ENCODE measurements at places on chromosomes 4 and X. TPM values are rescaled to one million over a fixed set of nuclear protein-coding genes. Genes with fewer than 3 reads are reported as not detected.
A peak's percentile ranks its signal among the peaks of the same experiment; 100 is the strongest.

DNA sequence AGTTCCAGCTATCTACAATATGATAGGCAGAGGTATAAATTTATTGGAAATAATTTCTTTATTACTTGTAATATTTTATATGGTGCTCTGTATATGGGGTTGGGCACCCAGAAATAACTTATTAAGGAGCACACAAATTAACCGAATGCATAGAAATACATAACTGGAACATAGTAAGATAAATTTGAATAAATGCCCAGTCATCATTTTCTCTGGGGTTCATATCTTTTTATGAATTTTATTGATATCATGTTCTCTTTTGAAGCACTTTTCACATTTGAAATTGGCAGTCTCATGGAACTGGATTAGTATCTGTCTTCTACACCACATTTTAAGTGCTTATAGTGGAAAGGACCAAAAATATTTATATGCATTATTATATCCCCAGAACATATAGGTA lies 122.0 kb downstream of the PCDH7 start:
- H3K27ac ChIP-seq: no peak overlapping the region
- no peaks in the 10 kb centered on the region for H3K4me1 ChIP-seq
- no peak for DNase-seq
- no peaks in the 10 kb centered on the region for H3K27me3 ChIP-seq
- no peak overlapping the region for H3K4me3 ChIP-seq

DNA sequence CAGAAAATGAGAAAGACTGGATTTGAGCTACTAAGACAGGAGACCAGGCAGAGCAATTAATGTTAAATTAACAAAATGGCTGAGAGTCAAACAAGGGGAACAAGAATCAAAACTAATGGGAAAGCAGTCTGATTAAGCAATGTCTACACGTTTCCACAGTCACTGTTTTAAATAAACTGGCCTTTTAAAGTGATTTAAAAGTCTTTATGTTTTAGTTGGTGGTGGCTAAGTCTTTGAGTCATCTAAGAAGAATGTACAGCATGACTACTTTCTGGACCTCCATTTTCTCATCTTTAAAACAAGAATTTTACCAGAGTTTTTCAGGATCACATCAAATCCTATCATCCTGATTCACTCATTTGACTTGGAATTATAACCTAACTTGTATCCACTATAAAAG lies 233.8 kb downstream of the ENOX2 start:
- H3K36me3 ChIP-seq: no peaks in the 10 kb centered on the region
- H3K4me3 ChIP-seq: no peak overlapping the region
- peaks cover 8% of the 10 kb centered on the region for H3K4me1 ChIP-seq
- peak overlapping the region; percentile 61 for H3K27ac ChIP-seq

LRAT gene
- total RNA-seq: not detected

DGAT2L6 gene
- not detected for total RNA-seq

ADAM29 gene
- not detected for total RNA-seq

- no peak overlapping the region for H3K4me3 ChIP-seq
- no peaks in the 10 kb centered on the region for H3K4me1 ChIP-seq
- no peak for DNase-seq
- H3K36me3 ChIP-seq: no peaks in the 10 kb centered on the region
Observed at GRCh38 chr4:41619161-41619560, 81.2 kb downstream of the LIMCH1 start.

SHOX gene
- total RNA-seq: 13.4 TPM

- H3K27me3 ChIP-seq: peaks cover 3% of the 10 kb centered on the region
- no peaks in the 10 kb centered on the region for H3K36me3 ChIP-seq
- DNase-seq: no peak
- H3K4me3 ChIP-seq: no peak overlapping the region
- no peak overlapping the region for H3K27ac ChIP-seq
Observed at GRCh38 chr4:20684852-20685763, 15.2 kb upstream of the PACRGL start.

PAGE3 gene
- total RNA-seq: not detected

GRCh38 chr4:171484681-171485080 lies 328.5 kb upstream of the GALNTL6 start:
- no peaks in the 10 kb centered on the region for H3K36me3 ChIP-seq
- no peaks in the 10 kb centered on the region for H3K27me3 ChIP-seq
- H3K4me1 ChIP-seq: no peaks in the 10 kb centered on the region
- H3K4me3 ChIP-seq: no peak overlapping the region
- no peak for DNase-seq
- H3K27ac ChIP-seq: no peak overlapping the region

LDB2 gene
- 21.8 TPM for total RNA-seq

PHOX2B gene
- not detected for total RNA-seq

GRCh38 chrX:8841911-8842310 lies 40.7 kb upstream of the FAM9A start:
- H3K27ac ChIP-seq: no peak overlapping the region
- DNase-seq: no peak
- no peak overlapping the region for H3K4me3 ChIP-seq
- no peaks in the 10 kb centered on the region for H3K36me3 ChIP-seq
- no peaks in the 10 kb centered on the region for H3K4me1 ChIP-seq

- no peaks in the 10 kb centered on the region for H3K27me3 ChIP-seq
- H3K27ac ChIP-seq: no peak overlapping the region
- no peak for DNase-seq
- peaks cover 46% of the 10 kb centered on the region for H3K4me1 ChIP-seq
- H3K36me3 ChIP-seq: no peaks in the 10 kb centered on the region
Observed at GRCh38 chr4:88107406-88108107, 50.9 kb downstream of the ABCG2 start.

GRCh38 chr4:116099596-116099995 lies 985.8 kb downstream of the TRAM1L1 start:
- no peaks in the 10 kb centered on the region for H3K36me3 ChIP-seq
- H3K27ac ChIP-seq: no peak overlapping the region
- DNase-seq: no peak
- no peak overlapping the region for H3K4me3 ChIP-seq
- no peaks in the 10 kb centered on the region for H3K4me1 ChIP-seq

DSPP gene
- not detected for total RNA-seq

SFRP2 gene
- total RNA-seq: not detected

DNA sequence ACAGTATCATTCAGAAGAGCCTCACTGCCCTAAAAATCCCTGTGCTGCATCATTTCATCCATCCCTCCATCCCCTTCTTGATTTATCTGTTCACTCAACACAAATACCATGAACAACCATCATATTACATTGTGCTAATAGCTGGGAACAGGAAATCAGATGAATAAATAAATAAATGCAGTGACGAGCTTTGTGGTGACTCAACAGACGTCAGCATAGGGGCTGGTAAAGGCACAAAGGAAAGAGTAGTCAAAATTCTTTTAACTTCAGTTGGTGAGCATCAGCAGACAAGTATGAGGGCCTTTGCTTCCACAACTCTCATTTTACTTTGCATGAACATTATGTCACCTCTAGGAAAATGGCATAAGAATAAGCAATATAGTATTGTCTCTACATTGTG lies 65.5 kb downstream of the EDNRA start:
- no peak overlapping the region for H3K4me3 ChIP-seq
- DNase-seq: peak; percentile 81
- no peaks in the 10 kb centered on the region for H3K36me3 ChIP-seq
- H3K27me3 ChIP-seq: no peaks in the 10 kb centered on the region
- peaks cover 52% of the 10 kb centered on the region for H3K4me1 ChIP-seq

LCORL gene
- 15.9 TPM for total RNA-seq

SPON2 gene
- 29.8 TPM for total RNA-seq

DNA sequence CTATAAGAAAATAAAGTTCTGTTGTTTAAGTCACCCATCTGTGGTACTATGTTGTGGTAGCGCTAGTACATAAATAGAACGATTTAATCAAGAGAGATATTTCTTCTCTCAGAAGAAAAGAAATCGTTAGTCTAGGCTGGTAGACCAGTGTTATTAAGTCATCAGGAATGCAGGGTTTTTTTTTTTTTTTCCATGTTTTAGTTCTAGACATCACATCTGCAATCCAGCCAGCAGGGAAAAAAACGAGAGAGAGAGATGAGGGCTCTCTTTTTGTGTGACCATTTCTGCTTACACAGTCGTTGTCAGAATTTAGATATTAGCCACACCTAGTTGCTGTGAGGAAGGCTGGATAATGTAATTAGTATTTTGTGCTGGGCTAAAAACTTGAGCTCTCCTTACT lies 417.4 kb downstream of the TMA16 start:
- no peak overlapping the region for H3K4me3 ChIP-seq
- H3K27me3 ChIP-seq: no peaks in the 10 kb centered on the region
- H3K4me1 ChIP-seq: no peaks in the 10 kb centered on the region
- no peak overlapping the region for H3K27ac ChIP-seq
- no peak for DNase-seq

GLOD5 gene
- not detected for total RNA-seq

DNA sequence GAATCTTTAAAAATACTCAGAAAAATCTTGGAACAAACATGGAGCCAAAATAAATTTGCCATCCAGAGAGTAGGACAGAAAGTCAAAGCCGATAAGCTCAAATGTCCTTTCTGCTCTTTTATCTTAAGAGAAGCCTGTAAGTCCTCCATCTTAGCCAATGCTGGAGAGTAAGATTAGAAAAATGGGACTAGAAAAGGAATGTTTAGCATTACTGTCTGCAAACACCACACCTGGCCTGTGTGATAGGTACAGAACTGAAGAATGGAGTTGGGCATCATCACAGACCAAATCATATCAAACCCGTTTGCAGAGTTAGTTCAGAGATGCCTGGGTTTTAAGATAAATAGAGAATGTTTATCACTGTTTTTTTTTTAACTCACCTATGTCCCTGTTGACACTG lies 10.5 kb upstream of the SLC39A8 start:
- H3K36me3 ChIP-seq: no peaks in the 10 kb centered on the region
- no peak for DNase-seq
- peaks cover 6% of the 10 kb centered on the region for H3K27me3 ChIP-seq
- H3K4me1 ChIP-seq: no peaks in the 10 kb centered on the region

CITED1 gene
- total RNA-seq: not detected

- H3K4me3 ChIP-seq: no peak overlapping the region
- no peak for DNase-seq
Observed at GRCh38 chrX:114272096-114272686, 311.7 kb upstream of the HTR2C start.
